ENCODE measurements at places on chromosomes 16 and 17. TPM values are rescaled to one million over a fixed set of nuclear protein-coding genes. Genes with fewer than 3 reads are reported as not detected.

- DNase-seq = no peak
Observed at GRCh38 chr17:11047228-11047627, 193.8 kb upstream of the SHISA6 start.

TBC1D3G gene
- total RNA-seq = 0.15 TPM

- no peak for DNase-seq
Observed at GRCh38 chr17:42980766-42981397, 517 bp downstream of the RUNDC1 start.

GRCh38 chr17:1878419-1879121 lies 48.8 kb downstream of the RPA1 start:
- no peak for DNase-seq

CCL4 gene
- 0.51 TPM for total RNA-seq

- DNase-seq = peak; percentile 96
Observed at GRCh38 chr16:24700549-24701392, 28.7 kb upstream of the TNRC6A start.

DNA sequence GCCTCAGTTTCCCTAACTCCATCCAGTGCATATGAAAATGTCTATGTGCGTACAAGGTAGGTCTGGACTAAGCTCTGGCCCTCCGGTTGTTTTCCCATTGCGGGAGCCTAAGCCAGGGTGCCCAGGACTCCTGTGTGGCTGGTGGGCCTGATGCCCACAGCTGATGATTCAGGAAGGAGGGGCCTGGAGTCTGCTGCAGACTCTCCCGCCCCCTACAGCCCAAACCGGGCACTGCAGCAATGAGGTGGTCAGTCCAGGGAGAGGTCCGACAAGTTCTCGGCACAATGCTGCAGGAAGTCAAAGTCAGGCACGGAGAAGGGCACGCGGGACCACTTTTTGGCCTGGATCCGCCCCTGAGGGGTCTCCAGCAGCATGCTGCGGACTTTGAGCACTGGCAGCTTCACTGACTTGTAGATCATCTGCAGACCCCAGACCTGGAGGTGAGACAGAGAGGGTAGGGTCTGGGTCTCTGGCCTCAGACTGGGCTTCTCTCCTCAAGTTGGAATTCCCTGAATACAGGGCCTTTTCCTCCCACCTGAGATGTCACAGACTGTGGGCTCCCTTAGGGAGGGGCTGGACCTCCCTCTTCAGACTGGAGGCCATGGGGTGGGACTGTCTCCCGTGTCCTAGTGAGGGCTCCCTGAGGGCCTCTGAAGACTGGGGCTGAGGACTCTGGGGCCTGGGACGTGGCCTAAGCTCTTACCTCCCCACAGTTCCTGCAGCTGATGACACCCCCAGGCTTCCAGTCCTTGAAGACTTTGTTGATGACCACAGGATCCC lies 3.4 kb upstream of the ZNF385C start:
- no peak for DNase-seq

- DNase-seq = no peak
Observed at GRCh38 chr17:28702026-28702751, 9.5 kb downstream of the PROCA1 start.

XAF1 gene
- 3.5 TPM for total RNA-seq

RNF40 gene
- 114 TPM for total RNA-seq

GRCh38 chr16:4957720-4958509 lies at the start of gene SEC14L5:
Gene SEC14L5, plus strand, starts transcription at chr16:4958330. Its CDS starts 994 bp downstream, at chr16:4959324.
- peak; percentile 89 for DNase-seq

GRCh38 chr17:68172461-68172954 lies 75.3 kb upstream of the AMZ2 start:
- peak; percentile 46 for DNase-seq

DNA sequence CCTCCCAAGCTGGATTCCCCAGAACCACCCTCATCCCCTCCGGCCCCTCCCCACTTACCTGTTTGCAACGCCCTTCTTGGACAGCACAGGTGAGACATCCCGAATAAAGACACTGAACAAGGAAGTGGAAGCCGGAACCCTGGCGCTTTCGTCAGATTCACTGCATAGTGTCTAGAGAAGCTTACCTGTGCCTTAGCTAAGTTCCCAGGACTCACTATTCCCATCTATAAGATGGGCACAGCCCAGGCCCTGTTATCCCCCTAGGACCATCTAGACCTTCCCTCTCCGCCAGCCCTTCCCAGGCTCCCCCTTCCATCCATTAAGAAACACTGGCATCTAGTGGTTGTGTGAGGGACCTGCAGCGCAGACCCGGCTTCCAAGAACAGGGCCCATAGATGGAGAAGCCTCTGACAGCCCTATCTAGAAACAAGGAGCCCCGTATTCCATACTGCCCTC lies 26.9 kb upstream of the RPL38 start:
- no peak for DNase-seq

GRCh38 chr16:77111056-77111565 lies 79.9 kb upstream of the MON1B start:
- DNase-seq = no peak

DNA sequence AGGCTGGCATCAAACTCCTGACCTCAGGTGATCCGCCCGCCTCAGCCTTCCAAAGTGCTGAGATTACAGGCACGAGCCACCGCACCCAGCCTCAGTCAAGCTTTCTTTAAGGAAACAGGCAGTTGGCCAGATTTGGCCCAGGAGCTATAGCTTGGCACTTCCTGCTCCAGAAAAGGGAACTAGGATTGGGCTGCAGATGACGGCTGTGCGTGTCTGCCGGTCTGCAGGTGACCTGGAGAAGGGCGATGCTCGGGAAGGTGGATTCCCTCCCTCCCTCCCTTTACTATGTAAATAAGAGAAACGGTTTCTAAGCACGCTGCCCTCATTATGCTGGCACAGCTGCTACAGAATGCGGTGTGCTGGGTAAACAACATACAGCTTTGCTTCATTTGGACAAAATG lies 215.9 kb downstream of the RPTOR start:
- no peak for DNase-seq

GRCh38 chr17:42928714-42929496 lies 28.3 kb downstream of the G6PC1 start:
- DNase-seq = no peak

KRT40 gene
- not detected for total RNA-seq

GINS2 gene
- total RNA-seq = 12.0 TPM

C17orf100 gene
- total RNA-seq = 2.8 TPM

RGS11 gene
- 10.2 TPM for total RNA-seq

DNA sequence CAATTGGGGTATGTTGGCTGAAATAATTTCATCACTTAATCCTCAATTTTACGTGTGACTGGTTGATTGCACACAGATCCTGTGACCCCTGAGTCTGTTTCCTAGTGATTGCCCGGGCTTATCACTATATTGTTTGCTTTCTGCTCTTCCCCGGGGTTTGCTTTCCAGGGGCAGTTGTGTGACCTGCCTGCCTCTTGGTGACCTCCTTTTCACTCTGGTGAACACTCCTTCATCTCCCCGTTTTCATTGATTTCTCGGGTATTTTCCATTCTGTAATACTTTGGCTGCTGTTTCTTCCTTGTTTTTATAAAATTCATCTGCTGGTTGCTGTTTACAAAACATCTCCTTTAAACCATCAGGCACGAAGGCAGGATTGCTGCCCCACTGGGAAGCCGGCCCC lies 36.0 kb downstream of the NTN1 start:
- no peak for DNase-seq

GRCh38 chr16:81632392-81633146 lies 146.5 kb upstream of the PLCG2 start:
- DNase-seq = no peak

- no peak for DNase-seq
Observed at GRCh38 chr17:44812263-44812662, 17.8 kb downstream of the GJC1 start.

- DNase-seq = no peak
Observed at GRCh38 chr17:7818746-7819645, 15.0 kb upstream of the KDM6B start.

DNA sequence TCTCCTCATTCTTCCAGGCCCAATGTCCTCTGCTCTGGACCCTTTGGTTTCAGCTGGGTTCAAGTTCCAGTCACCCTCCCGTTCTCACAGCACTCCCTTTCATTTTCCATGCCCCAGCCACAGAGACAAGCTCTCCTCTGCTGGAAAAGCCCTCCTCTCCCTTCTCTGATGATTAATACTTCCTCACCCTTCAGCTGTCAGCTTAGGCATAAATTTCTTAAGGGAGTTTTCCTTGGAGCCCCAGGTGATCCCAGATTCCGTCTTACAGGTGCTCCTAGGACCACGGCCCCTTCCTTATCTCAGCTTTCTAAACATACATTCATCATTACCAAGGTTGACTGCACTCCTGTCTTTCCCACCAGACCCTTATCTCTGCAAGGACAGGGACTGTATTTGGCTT lies 10.4 kb downstream of the CHAD start:
- DNase-seq = no peak

PRPF8 gene
- total RNA-seq = 296 TPM

- no peak for DNase-seq
Observed at GRCh38 chr16:80197741-80198201, 343.0 kb upstream of the DYNLRB2 start.

EFCAB13 gene
- 7.1 TPM for total RNA-seq

GRCh38 chr17:67392111-67392510 lies 15.0 kb downstream of the PITPNC1 start:
- no peak for DNase-seq

DNA sequence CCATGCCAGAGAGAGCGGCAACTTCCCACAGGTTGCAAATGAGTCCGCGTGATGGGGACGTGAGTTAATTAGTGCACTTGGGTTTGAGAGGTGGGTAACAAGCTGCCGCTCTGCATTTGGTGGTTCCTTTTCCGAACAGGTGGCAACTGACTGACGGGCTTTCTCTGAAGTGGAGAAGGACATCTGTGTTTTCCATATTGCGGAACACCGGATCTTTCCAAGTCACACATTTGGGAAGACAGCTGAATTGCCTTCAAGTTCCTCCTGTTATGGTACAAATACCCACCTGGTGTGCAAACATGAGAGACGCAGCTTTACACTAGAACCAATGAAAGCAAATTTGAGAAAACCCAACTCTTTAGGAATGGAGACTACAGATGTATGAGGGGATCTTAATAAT lies 451.3 kb upstream of the ZFHX3 start:
- no peak for DNase-seq

GRCh38 chr17:29591737-29592608 lies 959 bp upstream of the ANKRD13B start:
- no peak for DNase-seq

DNA sequence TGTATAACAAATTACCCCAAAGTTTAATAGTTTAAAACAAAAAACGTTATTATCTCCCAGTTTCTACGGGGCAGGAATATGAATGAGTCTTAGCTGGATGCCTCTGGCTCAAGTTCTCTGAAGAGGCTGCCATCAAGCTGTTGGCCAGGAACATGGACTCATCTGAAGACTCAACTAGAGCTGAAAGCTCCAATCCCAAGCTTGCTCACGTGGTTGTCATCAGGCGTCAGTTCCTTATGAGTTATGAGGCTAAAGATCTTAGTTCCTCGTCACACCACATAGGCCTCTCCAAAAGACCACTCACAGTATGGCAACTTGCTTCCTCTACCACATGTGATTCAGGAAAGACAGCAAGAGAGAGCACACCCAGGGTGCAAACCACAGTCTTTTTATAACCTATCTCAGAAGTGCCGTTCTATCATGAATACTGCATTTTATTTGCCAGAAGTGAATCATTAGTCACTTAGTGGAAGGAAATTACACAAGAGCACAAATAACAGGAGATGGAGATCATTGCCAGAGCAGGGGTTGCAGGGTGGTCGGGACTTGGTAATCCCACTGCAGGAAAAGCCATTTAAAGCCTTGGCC lies 48.7 kb upstream of the NLK start:
- DNase-seq = no peak

TIGD7 gene
- total RNA-seq = 4.5 TPM

CCL5 gene
- total RNA-seq = 15.9 TPM

- no peak for DNase-seq
Observed at GRCh38 chr17:64546716-64547115, 39.9 kb downstream of the CEP95 start.

DNA sequence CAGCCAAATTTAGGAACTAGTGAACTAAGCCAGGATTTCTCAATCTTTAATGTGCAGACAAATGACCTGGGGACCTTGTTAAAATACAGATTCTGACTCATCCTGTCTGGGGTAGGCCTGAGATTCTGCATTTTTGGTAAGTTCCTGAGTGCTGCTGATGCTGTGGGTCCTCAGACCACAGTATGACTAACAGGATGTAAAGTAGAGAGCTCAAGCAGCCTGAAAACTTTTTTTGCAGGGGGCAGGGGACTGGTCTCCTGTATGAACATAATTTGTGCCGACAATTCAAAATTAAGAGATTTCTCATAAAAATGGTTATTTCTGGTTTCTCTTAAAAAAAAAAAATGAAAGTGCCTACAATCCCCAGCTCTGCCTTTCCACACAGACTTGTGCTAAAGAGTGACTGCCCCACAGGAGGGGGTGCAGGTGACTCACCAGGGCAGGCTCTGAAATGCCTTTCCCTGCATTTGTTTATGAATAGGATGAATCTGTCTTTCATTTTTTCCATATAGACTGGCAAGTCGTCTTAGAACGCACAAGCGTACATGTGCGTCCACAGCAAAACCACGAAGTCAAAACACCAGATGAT lies 271.5 kb downstream of the PHKB start:
- peak; percentile 57 for DNase-seq

TBC1D28 gene
- total RNA-seq = not detected
